Endothelial cell (in vitro differentiated cells): ENCODE measurements at places on chromosomes 3 and 15. TPM values are rescaled to one million over a fixed set of nuclear protein-coding genes. Genes with fewer than 3 reads are reported as not detected.

DNA sequence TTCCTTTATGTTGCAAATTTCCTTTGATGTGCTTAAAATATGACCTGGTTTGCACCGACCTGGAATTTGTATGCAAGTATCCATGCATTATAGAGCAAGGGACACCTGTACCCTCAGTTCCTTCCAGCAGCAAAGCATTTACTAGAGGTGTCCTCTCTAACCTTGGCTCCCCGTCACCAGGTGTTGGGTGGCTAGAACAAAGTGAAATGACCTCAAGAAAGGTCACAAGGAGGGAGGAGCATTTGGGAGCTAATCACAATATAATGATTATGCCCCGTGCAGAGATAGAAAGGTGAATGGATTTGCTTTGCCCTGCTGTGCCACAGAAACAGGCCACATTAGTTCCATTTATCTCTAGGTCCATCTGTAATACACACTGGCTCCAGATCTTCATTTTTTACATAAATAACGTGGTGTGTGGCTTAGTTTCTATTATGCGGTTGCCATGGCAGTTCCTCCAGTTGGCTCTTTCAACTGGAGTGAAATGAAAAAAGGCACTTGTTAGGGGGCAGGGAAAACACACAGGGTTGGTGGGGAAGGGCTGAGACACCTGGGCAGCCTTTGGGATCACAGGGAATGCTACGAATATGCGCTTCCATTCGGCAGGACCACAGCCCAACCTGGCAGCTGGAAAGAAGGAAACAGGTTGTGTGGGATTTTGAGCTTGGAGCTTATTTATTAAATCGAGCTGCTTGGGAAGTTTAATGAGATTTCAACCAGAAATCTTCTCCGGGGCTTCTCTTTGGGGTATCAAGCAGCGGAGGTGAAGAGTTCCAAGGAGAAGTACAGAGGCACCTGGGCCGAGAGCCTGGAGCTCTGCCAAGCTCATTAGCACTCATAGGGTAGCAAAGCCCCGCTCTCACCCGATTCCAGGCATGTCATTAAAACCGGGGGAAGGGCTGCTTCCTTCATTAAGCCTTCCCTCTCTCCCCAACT, 233.5 kb upstream of the ST8SIA2 start:
- no peaks in the 10 kb centered on the region for H3K36me3 ChIP-seq
- no peak overlapping the region for H3K4me3 ChIP-seq
- peaks cover 1% of the 10 kb centered on the region for H3K27me3 ChIP-seq
- DNase-seq: no peak
- H3K4me1 ChIP-seq: no peaks in the 10 kb centered on the region

DNA sequence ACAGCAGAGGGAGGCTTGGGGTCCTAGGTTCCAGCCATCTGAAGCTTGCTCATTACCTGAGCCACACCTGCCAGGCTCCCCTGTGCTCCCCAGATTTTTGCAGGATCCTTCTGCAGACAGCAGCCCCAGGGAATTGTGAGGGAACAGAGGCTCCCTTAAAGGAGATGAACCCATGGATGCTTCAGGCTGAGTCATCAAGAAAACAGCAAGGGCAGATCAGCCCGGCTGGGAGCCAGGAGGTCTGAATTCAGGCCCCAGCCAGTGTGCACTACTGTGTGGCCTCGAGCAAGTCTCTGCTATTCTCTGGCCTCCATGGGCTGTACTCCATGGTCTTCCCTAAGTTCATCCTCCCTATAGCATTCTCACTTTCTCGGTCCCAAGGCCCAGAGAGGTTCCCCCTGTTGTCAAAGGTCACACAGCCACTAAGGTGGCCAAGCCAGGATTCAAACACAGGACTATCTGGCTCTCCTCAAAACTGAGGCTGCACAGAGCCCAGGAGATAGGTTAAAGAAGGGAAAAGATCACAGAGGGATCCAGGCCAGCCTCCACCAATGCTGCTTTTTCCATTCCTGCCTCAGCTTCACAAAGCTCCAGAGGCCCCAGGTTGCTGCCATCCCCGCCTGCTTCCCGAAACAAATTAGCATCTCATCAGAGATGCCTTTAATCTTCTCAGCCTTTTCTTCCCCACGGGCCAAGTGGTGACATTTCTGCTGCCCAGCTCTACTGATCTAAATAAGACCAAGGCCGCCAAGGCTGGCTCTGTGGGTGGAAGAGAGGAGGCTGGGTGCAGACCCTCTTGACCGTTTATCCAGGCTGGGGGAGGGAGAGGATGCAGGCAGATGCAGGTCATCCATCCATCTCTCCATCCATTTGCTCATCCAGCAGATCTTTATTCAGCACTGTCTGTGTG, 21.2 kb upstream of the GRIP2 start:
- peaks cover 8% of the 10 kb centered on the region for H3K27me3 ChIP-seq
- DNase-seq: no peak
- H3K36me3 ChIP-seq: no peaks in the 10 kb centered on the region
- H3K27ac ChIP-seq: no peak overlapping the region
- peaks cover under 1% of the 10 kb centered on the region for H3K4me1 ChIP-seq

GRCh38 chr3:48435774-48436476, 4.0 kb downstream of the CCDC51 start:
- peaks cover 23% of the 10 kb centered on the region for H3K27me3 ChIP-seq
- peaks cover 10% of the 10 kb centered on the region for H3K36me3 ChIP-seq
- peak; percentile 90 for DNase-seq
- H3K27ac ChIP-seq: no peak overlapping the region

GRCh38 chr3:173398111-173398479, 551 bp downstream of the NLGN1 start:
- H3K4me1 ChIP-seq: peaks cover 50% of the 10 kb centered on the region
- DNase-seq: no peak
- peak overlapping the region; percentile 95 for H3K4me3 ChIP-seq

DNA sequence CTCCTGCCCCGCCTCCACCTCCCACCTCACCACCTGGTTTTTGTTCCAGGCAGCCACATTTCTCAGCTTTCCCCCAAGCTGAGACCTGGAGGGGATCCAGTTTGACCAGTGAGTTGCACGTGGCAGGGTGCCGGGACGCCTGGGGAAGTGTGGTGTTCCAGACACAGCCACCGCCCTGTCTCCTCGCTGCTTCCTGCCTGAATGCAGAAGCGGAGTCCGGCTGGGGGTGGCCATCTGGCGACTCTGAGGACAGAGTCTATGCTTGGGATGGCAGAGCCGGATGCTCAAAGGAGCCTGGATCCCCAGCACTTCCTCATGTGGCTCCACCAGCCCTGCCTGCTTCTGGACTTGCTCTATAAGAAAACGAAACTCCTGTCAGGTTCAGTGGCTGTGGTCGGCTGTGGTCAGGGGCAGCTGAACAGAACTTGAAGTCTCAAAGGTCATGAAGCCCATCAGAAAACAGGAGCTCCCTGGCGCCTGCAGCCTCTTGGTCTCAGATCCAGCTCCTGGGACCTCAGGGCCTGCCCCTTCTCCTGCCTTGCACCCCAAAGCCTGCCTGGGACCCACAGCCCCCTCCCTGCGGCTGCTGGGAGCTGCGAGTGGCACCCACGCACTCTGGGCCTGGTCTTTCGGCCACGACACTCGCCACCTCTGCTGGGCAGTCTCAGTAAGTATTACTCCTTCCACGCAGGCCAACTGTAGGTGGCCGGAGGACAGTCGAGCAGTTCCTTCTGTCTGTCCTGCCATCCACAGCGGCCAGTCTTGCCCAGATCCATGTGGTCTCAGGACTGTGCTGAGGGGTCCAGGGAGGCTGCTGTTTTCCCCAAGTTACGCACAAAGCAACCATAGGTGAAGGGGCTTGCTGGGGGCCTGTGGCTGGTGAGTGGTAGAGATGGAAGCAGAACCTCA, 112.8 kb upstream of the MEF2A start:
- H3K4me1 ChIP-seq: peaks cover 12% of the 10 kb centered on the region
- H3K36me3 ChIP-seq: no peaks in the 10 kb centered on the region
- H3K27ac ChIP-seq: no peak overlapping the region
- no peak overlapping the region for H3K4me3 ChIP-seq
- DNase-seq: no peak
- H3K27me3 ChIP-seq: peaks cover 3% of the 10 kb centered on the region

GRCh38 chr3:157494581-157495281, 8.5 kb downstream of the VEPH1 start:
- no peak for DNase-seq
- no peak overlapping the region for H3K4me3 ChIP-seq
- no peak overlapping the region for H3K27ac ChIP-seq
- H3K4me1 ChIP-seq: peaks cover 18% of the 10 kb centered on the region

GRCh38 chr3:194787072-194787471, 101.4 kb downstream of the FAM43A start:
- H3K36me3 ChIP-seq: no peaks in the 10 kb centered on the region
- H3K4me1 ChIP-seq: no peaks in the 10 kb centered on the region
- H3K4me3 ChIP-seq: no peak overlapping the region
- no peak overlapping the region for H3K27ac ChIP-seq
- DNase-seq: no peak

DNA sequence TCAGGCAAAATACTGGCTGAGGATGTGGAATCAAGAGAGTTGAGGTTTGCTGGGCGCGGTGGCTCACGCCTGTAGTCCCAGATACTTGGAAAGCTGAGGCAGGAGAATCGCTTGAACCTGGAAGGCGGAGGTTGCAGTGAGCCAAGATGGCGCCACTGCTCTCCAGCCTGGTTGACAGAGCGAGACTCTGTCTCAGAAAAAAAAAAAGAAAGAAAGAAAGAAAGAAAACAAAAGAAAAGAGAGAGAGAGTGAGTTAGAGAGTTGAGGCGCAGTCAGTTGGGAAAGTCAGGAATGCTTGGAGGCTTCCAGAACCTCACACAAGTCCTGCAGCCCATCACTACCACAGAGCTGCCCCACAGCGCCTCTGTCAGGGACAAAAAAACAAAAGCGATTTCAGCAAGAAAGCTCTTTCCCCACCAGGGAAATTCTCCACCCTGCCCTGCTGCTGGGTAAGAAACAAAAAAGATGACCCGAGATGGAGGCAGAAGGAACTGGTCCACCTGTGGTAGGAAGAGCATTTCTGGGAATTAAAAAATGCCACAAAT, 13.8 kb downstream of the HDC start:
- no peak for DNase-seq
- no peak overlapping the region for H3K27ac ChIP-seq
- H3K4me1 ChIP-seq: no peaks in the 10 kb centered on the region
- H3K4me3 ChIP-seq: no peak overlapping the region
- no peaks in the 10 kb centered on the region for H3K27me3 ChIP-seq
- H3K36me3 ChIP-seq: no peaks in the 10 kb centered on the region

GRCh38 chr3:117059067-117059955, 349.7 kb downstream of the TUSC7 start:
- no peaks in the 10 kb centered on the region for H3K27me3 ChIP-seq
- H3K4me3 ChIP-seq: no peak overlapping the region
- H3K27ac ChIP-seq: no peak overlapping the region
- H3K4me1 ChIP-seq: peaks cover 2% of the 10 kb centered on the region
- no peaks in the 10 kb centered on the region for H3K36me3 ChIP-seq
- no peak for DNase-seq

GRCh38 chr15:96270581-96271172, 59.8 kb upstream of the NR2F2 start:
- no peaks in the 10 kb centered on the region for H3K27me3 ChIP-seq
- H3K27ac ChIP-seq: no peak overlapping the region
- H3K36me3 ChIP-seq: no peaks in the 10 kb centered on the region
- H3K4me3 ChIP-seq: no peak overlapping the region

- H3K36me3 ChIP-seq: peaks cover 4% of the 10 kb centered on the region
- peak overlapping the region; percentile 94 for H3K4me3 ChIP-seq
- H3K4me1 ChIP-seq: peaks cover 56% of the 10 kb centered on the region
- H3K27ac ChIP-seq: peak overlapping the region; percentile 77
- DNase-seq: peak; percentile 47
Observed at GRCh38 chr3:159765030-159765859, 223.4 kb upstream of the IL12A start.

- no peak overlapping the region for H3K27ac ChIP-seq
- peaks cover 38% of the 10 kb centered on the region for H3K4me1 ChIP-seq
- H3K27me3 ChIP-seq: peaks cover 6% of the 10 kb centered on the region
- DNase-seq: no peak
- H3K36me3 ChIP-seq: no peaks in the 10 kb centered on the region
Observed at GRCh38 chr3:72587282-72587681, 261.0 kb downstream of the SHQ1 start.

- no peak overlapping the region for H3K4me3 ChIP-seq
- H3K27me3 ChIP-seq: peaks cover 3% of the 10 kb centered on the region
Observed at GRCh38 chr3:28743831-28744230, 395.2 kb upstream of the AZI2 start.

GRCh38 chr15:67031331-67031730, 34.1 kb upstream of the SMAD3 start:
- H3K36me3 ChIP-seq: no peaks in the 10 kb centered on the region
- no peak overlapping the region for H3K4me3 ChIP-seq
- no peak for DNase-seq
- peaks cover 11% of the 10 kb centered on the region for H3K4me1 ChIP-seq

- H3K4me3 ChIP-seq: peak within 1 kb of the TSS; percentile 60
- H3K4me1 ChIP-seq: peaks cover 2% of the 10 kb centered on the region
- no peak within 1 kb of the TSS for H3K27ac ChIP-seq
Observed at GRCh38 chr15:90249203-90249863, at the start of gene TTLL13. Gene TTLL13 (plus strand): TSS chr15:90249556. CDS start chr15:90250631, 1,075 bp downstream.

- H3K36me3 ChIP-seq: peaks cover 15% of the 10 kb centered on the region
- H3K27me3 ChIP-seq: peaks cover 26% of the 10 kb centered on the region
- peaks cover 10% of the 10 kb centered on the region for H3K4me1 ChIP-seq
- no peak overlapping the region for H3K4me3 ChIP-seq
- DNase-seq: no peak
- H3K27ac ChIP-seq: peak overlapping the region; percentile 32
Observed at GRCh38 chr3:13064159-13064868, 8.9 kb downstream of the IQSEC1 start.

- H3K4me3 ChIP-seq: no peak overlapping the region
- no peaks in the 10 kb centered on the region for H3K4me1 ChIP-seq
- DNase-seq: no peak
- H3K27ac ChIP-seq: no peak overlapping the region
- H3K27me3 ChIP-seq: peaks cover 2% of the 10 kb centered on the region
Observed at GRCh38 chr15:65922621-65923020, 53.3 kb downstream of the RAB11A start.

DNA sequence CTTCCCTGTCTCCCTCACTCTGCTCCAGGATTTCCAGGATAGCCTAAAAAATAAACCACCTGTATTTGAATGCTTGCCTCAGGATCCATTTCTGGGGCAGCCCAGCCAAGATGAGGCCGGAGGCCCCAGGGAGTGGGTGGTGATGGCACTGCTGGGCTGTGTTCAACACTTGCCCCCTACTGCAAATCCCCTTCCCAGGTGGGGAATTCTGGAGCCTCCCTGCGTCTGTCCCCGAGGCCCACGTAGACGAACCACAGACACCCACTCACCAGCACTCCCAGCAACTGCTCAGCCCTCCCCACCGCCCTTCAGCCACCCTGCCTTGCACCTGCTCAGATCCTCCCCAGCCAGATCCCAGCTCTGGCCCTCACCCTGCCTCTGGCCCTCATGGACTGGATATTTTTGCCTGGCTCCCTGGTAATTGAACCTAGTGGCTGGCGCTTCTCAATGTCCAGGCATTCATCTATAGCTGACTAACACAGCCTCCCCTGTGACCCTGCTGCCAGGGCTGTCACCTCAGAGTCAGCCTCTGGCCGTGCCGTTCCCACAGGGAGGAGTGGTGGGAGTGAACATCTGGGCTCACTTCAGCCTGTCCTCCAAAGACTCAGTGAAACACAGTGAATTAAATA, 17.1 kb upstream of the EPB42 start:
- DNase-seq: no peak
- H3K27me3 ChIP-seq: peaks cover 7% of the 10 kb centered on the region
- H3K36me3 ChIP-seq: no peaks in the 10 kb centered on the region

The ARGFX gene
- total RNA-seq: not detected

The PLCH1 gene
- 20.9 TPM for total RNA-seq

The ST6GAL1 gene
- total RNA-seq: 82.4 TPM

The OGG1 gene
- 22.2 TPM for total RNA-seq

The KBTBD8 gene
- total RNA-seq: 6.3 TPM

The TMEM158 gene
- 7.3 TPM for total RNA-seq

The KIAA1143 gene
- total RNA-seq: 37.9 TPM

The MKRN3 gene
- total RNA-seq: 0.85 TPM

The CYP19A1 gene
- total RNA-seq: not detected

The CEMIP gene
- total RNA-seq: not detected

The OCA2 gene
- total RNA-seq: not detected

The CPLX3 gene
- total RNA-seq: not detected
